Tibial nerve (tissue), 4 donors: ENCODE measurements at places on chromosomes 4 and X. TPM values are rescaled to one million over a fixed set of nuclear protein-coding genes. Genes with fewer than 3 reads are reported as not detected.

Gene ZDHHC9
- 27.6 TPM for total RNA-seq

Gene TMEM31
- total RNA-seq: not detected

Gene SPANXN3
- not detected for total RNA-seq

Gene ADH7
- not detected for total RNA-seq

Gene CYSLTR1
- 4.0 TPM for total RNA-seq

Gene HS3ST1
- 6.0 TPM for total RNA-seq
